Omental fat pad (tissue), 4 donors: ENCODE measurements at places on chromosomes 1 and 21.

DNA sequence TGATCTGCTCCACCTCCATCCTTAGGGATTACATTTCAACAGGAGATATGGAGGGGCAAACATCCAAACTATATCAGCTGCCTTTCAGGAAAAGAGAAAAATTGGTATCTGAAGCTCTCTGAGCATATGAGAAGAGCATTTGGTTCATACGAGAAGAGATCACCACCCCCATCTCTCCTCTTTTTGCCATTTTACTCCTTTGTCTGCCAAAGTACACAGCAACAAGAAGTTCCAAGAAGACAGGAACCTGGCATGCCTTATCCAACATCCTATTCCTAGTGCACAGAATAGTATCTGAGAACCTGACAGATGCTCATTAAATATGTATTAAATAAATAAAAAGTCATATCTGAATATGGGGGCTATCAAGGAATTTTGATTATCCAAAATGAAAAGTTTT is 142.5 kb upstream of the PKN2 start:
- no peak for DNase-seq

DNA sequence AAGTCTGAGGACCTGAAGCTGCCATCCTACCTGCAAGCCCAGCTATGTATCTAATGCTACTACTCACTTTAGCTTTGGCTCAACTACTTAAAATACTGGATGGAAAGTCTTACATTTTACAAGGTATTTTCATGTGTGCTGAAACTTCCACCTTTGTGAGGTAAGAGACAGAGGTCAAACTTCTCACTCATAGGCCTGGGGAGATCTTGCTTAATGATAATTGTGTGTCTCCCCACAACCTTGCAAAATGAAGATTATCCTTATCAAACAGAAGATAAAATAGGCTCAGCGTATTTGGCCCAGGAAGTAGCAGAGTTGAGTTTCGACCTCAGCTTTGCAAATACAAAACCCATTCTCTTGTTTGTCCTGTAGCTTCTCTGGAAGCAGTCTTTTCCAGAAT is 63.7 kb downstream of the CENPF start:
- no peak for DNase-seq

GRCh38 chr1:244218220-244218619 is 167.1 kb downstream of the ZBTB18 start:
- no peak for DNase-seq

DNA sequence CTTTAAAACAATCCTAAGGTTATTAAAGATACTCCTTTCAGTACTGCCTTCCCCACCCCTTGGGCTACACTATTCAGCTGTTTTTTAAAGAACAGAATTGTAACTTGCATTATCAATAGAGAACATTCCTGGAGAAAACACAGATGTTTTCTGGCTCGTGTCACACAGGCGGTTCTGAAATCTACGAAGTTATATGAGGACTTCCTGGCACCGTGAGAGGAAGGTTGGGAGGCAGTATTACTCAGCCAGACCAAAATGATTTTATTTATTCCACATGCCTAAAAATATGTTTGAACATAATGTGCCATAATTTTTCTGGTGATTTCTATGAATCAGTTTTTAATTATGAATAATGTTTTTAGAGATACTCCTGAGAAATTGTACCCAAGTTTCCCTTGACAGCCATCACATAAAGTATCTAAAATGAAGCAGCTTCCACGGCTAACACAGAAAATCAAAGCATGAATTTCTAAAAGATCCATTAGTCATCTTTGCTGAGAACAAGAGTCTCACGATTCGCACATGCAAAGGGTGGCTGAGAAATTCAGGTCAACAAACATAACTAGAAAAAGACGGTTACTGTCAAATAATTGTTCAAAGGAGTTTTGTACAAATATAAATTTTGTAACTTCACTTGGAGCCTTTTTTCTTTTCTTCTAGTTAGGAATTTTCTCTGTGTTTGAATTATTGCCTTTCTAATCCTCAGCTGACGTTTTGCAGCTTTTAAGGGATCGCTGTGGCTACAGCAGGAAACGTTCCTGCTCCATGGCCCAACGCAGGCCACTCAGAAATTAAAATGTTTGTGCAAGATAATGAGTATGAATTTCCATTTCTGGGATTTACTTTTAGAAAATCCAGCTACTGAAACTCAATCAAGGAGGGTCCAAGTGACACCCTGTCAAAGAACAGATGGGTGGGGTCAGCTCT is 8.0 kb upstream of the SIM2 start:
- no peak for DNase-seq

DNA sequence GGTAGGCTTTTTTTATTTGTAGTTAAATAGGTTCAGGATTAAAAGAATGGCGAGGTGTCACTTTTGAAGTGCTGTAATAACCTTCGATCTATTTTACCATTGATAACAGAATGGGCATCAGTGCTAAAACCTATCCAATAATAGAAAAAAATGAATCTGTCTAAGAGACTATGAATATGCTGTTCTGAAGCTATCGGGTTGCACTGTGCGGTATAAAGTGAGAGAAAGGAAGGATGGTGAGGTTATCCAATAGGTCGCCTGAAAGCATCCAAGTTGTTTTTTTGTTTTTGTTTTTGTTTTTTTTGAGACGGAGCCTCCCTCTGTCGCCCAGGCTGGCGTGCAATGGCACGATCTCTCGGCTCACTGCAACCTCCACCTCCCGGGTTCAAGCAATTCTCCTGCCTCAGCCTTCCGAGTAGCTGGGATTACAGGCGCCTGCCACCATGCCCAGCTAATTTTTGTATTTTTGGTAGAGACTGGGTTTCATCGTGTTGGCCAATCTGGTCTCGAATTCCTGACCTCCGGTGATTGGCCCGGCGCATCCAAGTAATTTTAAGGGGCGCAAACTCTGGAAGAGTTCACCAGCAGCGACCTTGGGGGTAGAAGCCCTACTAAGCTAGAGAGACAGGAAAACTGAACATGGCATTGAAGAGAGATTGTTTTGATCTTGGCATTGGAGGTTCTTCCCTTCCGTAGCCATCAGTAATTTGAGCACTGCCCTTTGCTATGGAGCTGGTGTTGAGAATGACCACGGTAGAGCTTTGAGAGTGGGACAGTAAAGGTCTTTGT is 8.7 kb upstream of the MDM4 start:
- no peak for DNase-seq

DNA sequence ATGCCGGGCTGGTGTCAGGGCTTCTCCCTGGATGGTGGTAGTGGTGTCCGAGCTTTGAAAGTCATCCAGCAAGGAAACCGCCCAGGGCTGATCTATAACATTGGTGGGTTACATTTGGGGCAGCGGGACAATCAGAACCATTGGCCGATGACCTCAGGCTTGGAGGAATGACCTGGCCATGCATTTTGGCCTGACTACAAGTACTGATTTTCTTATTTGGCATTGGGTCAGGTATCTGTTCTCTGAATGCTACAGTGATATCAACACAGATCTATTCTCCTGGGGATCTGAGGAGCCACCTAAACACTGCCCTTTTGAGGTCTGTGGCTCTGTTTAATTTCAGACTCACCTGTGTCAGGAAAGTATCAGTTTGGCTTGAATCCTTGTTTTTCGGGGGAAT is 128.7 kb downstream of the VPS13D start:
- no peak for DNase-seq
